ENCODE measurements at places on chromosomes 16 and 17.

DNA sequence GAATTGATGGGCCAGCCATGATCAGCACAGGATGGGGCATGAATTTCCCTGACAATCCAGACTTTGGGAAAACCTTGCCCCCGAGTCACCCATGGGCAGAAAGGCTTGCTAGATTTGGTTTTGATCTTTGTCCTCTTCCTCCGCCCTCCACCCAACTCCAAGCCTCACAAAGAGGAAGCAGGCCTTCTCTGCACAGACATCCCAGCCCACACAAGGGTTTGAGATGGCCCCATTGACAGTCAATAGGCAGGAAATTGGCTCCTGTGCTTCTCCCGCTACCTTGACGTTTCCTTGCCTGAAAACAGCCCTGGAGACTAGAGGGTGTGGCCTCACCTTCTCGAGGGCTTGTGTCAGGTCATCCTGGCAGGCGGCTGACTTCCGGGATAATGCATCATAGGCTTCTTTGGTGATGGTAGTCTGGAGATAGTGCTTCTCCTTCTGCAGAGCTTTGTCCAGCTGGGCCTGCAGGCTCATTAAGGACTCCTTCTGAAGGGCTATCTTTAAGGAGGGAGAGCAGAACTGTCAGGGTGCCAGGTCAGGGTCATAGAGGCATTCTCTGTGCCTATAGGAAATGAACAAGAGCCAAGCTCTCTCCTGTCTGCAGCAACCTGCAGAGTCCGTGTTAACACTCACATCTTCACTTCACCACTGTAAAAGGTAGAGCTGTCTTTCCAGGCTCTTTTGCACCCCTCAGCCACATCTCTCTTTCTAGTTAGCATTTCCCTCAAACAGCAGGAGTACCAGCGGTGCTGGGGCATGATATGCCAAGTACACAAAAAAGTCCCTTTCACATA lies 32.2 kb downstream of the DHX38 start:
- DNase-seq = no peak

DNA sequence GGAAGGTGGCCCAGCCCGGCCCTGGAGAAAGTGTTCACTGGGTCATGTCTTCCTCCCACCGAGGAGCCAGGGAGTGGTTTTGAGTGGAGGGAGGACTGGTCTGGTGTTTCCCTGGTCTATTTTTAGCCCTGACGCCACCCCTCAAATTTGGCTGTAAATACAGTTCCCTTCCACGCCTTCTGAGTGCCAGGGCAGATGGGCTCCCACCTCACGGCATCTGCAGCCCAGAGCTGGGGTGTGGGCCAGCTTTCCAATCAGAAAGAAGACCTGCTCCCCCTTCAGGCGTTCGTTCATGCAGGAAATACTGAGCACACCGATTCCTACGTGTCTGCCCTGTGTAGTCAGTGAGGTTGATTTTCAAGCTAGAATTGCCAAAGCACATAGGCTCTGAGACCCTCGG lies 53.7 kb downstream of the SNX20 start:
- DNase-seq = peak; percentile 17

- DNase-seq = no peak
These were observed 81.7 kb upstream of the SDK2 start for GRCh38 chr17:73725794-73726515.

GRCh38 chr16:85057948-85058347 lies 30.4 kb downstream of the KIAA0513 start:
- no peak for DNase-seq

DNA sequence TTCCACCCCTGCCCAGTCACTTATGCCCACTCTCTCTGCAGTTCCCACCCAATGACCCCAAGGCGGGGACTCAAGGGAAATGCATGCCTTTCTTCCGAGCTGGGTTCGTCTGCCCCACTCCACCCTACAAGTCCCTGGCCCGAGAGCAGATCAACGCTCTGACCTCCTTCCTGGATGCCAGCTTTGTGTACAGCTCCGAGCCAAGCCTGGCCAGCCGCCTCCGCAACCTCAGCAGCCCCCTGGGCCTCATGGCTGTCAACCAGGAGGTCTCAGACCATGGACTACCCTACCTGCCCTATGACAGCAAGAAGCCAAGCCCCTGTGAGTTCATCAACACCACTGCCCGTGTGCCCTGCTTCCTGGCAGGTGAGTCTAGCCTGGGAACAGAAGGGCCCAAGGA lies 13.8 kb downstream of the LPO start:
- no peak for DNase-seq

DNA sequence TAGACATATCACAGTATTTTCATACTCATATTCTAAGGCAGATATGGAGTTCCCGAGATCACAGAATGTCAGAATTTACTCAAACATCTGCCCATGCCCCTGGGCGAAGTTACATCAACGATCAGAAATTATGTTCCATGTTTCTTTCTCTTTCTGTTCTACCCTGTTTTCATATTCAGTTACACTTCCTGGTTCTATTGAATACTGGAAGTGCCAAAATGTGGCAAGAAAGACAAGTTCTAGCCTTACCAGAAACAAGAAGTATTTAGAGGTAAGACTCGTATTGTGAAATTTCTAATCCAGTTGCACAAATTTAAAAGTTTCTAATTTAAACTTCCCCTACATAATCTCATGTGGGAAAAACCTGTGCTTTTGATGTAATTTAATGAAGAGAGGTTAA lies 36.1 kb downstream of the KCNJ2 start:
- no peak for DNase-seq

DNA sequence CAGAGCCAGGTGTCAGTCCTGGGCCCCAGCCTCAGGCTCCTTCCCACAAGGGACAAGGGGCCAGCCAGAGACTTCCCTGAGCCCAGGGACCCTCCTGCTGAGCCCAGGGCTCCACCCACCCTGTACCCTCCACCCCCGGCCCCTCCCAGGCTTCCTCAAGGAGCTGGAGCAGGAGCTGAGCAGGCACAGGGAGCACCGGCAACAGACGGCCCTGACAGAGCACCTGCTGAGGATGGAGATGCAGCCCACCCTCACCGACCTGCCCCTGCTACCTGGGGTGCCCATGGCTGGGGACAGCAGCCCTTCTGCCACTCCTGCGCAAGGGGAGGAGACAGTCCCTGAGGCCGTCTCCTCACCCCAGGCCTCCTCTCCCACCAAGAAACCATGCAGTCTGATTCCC lies 4.5 kb downstream of the SCRN2 start:
- DNase-seq = no peak

- peak; percentile 29 for DNase-seq
These were observed 56.0 kb downstream of the CLUH start for GRCh38 chr17:2655546-2655945.

DNA sequence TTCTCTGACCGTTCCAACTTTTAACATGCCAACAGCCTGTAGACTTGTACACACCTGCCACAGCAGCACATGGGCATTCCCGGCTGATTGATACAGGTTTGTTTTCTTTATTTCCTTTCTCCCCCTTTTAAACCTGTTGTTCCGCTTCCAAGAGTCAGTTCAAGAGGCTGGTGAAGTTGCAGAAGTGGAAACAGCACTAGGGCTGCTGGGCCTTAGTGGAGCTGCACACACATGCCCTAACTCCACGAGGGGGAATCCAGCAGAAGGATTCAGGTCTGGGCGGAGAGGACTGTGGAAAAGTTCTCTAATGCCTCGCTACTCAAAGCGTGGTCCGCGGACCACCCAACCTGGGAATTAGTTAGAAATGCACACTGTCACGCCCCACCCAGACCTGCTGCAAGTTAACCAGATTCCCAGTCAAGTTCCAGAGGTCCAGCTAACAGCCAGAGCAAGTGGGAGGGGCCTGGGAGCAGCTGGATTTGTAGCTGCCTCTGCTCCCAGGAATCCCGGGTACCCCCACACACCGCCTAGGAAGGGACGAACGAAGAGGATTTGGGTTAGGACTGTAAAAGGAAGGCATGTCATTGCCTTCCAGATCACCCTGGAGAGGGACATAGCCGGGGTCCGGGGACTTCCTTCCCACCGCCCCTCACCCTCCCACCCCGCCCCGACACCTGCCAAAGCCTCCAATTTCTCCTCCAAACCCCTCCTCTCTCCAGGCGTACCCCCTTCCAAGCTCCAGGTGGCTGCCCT lies 542 bp downstream of the SLC39A11 start:
- peak; percentile 20 for DNase-seq

- DNase-seq = no peak
These were observed 1.2 kb downstream of the NEUROD2 start for GRCh38 chr17:39606434-39607056.

GRCh38 chr16:1708768-1709180 lies 2.8 kb downstream of the MAPK8IP3 start:
- DNase-seq = no peak

DNA sequence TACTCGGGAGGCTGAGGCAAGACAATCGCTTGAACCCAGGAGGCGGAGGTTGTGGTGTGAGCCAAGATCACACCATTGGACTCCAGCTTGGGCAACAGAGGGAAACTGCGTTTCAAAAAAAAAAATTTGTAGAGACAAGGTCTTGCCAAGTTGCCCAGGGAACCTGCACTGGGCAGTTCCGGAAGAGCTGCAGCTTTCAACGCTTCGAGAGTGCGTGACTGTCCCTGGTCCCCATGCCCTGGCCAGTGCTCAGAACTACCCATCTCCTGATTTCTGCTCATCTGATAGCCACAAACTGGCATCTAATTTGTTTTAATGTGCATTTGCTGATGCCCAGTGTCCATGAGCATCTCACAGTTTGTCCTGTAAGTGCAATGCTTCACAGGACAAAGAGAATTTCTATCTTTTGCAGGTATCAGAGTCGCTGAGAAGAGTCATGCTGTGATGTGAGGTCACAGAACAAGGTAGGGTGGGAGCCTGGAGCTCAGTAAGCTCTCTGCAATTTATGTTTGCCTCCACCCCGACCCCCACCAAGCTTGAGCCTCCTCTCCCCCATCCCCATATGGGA lies 3.9 kb downstream of the ACTG1 start:
- DNase-seq = peak; percentile 74

- DNase-seq = no peak
These were observed 9.3 kb downstream of the TACO1 start for GRCh38 chr17:63609816-63610573.

DNA sequence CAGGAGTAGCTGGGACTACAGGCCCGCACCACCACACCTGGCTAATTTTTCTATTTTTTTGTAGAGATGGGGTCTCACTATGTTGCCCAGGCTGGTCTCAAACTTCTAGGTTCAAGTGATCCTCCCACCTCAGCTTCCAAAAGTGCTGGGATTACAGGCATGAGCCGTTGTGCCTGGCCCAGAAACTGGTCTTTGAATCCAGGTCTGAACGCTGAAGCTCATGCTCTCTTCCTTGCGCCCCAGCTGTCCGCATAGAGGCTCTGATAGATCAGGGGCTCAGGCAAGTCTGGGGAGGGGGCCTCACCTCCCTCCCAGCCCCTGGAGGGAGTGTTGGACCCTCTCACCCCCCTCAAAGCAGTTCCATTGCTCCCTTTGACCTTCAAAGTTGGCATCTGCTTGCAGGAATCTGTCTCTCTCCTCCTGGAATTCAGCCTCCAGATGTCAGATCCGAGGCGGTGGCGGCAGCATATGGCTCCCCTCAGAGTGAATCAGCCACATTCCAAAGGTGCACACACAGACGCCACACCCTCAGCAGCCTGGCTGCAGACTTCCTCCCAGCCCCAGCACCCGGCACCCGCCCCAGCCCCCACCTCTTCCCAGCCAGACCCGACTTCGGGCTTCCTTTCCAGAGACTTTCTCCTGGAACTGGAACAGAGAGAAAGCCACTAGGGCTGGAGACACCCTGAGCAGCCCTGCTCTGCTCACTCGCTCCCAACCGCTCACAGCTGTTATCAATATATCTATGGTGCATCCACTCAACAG lies 16.9 kb upstream of the GLIS2 start:
- DNase-seq = peak; percentile 82

DNA sequence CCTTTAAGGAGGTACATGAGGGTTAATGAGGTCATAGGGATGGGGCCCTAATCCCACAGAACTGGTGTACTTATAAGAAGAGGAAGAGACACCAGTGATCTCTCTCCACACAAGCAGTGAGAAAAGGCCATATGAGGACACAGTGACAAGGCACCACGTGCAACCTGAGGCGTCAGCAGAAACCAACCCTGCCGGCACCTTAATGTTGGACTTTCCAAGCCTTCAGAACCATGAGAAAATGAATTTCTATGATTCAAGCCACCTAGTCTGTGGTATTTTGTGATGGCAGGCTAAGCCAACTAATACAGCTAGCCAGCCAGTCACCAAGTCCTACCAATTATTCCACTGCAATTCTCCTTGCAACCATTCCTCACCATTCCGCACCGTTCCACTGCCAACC lies 39.5 kb downstream of the COPRS start:
- DNase-seq = no peak

DNA sequence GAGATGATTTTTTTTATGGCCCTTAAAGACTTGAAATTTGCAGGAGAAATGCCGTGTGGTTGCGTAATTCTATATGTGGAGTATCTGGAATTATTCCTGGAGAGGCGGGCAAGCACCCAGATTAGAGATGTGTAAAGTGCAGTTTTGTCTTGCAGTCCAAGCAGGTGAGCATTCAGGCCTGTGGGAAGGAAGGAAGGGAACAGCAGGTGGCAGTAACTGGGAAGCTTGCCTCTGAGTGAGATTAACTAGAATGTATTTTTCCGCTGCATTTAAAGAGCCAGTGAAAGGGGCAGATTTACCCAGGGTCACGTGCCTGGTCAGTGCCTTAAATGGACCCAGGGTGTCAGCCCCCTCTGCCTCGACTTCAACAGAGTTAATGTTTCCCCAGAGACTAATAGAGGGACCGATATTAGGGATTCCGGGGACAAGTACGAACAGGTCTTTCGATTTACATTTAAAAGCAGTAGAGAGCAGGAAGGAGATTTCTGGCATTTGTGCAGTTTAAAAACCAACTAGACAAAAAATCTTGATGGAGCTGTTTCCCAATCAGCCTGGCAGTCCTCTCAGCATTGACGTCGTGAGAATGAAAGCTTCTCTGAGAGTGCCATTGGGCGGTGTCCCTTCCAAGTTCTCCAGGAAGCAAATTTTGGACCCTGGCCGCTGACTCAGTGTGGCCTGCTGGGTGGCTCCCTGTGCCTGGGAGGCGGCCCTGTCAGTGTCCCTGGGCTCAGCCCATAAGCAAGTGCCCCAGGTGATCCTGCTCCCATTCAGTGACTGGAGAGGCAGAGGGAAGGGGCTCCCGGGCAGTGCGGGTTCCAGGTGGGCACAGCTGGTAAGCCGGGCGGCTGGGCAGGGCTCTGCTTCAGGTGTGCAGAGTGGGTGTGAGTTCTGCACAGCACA lies 38.2 kb downstream of the KSR1 start:
- DNase-seq = peak; percentile 70
